ENCODE measurements at places on chromosomes 5 and 9. TPM values are rescaled to one million over a fixed set of nuclear protein-coding genes. Genes with fewer than 3 reads are reported as not detected.
A peak's percentile ranks its signal among the peaks of the same experiment; 100 is the strongest.

C5orf52 gene
- not detected for polyA plus RNA-seq

IGFBPL1 gene
- polyA plus RNA-seq: 9.6 TPM

CDH6 gene
- 0.42 TPM for polyA plus RNA-seq

DNA sequence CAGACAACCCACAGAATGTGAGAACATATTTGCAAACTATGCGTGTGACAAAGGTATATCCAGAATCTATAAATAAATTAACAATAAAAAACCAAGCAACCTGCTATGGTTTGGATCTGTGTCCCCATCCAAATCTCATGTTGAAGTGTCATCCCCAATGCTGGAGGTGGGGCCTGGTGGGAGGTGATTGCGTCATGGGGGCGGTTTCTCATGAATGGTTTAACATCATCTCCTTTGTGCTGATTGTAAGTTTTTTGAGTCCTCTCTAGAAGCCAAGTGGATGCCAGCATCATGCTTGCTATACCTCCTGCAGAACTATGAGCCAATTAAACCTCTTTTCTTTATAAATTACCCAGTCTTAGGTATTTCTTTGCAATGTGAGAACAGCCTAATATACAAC, 335.4 kb downstream of the MAN2A1 start:
- DNase-seq: no peak

GRCh38 chr9:135489188-135489906, 9.8 kb downstream of the PPP1R26 start:
- DNase-seq: no peak

- DNase-seq: peak; percentile 50
Measured at GRCh38 chr9:129140397-129141065, 29.3 kb downstream of the PTPA start.

- DNase-seq: peak; percentile 2
Measured at GRCh38 chr5:30620481-30621085, 572.9 kb upstream of the CDH6 start.

GRCh38 chr9:20732118-20732517, 48.1 kb downstream of the FOCAD start:
- no peak for DNase-seq

GRCh38 chr5:103910011-103910410, 347.4 kb upstream of the NUDT12 start:
- DNase-seq: no peak

All from GM23338 (cell line).